ENCODE measurements at places on chromosomes 2 and 18.
A peak's percentile ranks its signal among the peaks of the same experiment; 100 is the strongest.

DNA sequence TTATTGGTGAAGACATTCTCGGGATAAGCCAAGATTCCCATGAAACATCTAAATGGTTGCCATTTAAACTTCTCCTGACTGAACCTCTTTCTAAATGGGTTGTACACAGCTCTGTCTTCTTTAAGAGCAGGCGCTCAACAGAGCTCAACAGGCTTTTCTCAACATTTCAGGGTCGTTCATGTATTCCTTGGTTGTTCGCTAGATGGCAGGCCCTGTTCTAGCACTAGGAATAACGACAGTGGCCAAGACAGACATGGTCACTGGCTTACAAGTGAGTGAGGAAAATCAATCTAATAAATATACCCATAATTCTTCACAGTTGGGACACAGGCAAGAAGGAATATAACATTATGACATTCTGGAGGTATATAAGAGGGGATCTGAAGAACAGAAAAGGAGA is 154.5 kb downstream of the SMAD2 start:
- DNase-seq: no peak

- no peak for DNase-seq
Measured at GRCh38 chr18:23618862-23619387, 32.6 kb upstream of the NPC1 start.

DNA sequence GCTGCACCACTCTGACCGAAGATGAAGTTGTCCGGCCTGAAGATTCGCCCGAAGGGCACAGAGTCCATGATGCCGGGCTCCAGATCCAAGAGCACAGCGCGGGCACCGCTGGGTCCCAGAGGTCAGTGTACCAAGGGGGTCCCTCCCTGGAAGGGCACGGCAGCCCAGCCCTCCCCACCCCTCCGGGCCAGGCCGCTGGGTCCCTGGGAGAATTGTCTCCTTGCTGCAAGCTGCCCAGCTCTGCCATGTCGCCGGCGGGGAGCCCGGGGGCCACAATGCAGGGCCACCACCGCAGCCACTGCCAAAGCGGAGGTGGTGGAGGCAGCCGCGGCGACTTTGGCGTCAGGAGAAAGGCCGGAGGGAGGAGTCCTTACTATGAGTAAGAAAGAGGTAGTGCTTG is 189.5 kb upstream of the CYRIA start:
- no peak for DNase-seq

DNA sequence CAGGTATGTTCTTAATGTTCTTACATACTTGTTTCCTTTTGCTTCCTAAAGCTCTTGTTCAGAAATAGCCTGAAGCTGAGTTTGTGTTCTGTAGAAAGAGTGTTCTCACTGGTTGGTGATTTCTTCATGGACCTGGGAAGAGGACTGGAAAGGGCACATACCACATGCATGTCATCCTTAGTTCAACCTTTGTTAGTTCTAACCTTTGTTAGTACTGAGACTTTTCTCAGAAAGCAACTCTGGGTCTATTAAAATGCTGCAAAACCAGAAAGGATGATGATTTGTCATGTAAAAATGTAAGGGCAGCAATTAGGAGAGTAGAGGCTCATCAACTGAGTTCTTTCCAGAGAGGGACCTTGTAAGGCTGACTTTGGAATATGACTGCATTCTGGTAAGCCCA is 2.5 kb upstream of the FAP start:
- no peak for DNase-seq

DNA sequence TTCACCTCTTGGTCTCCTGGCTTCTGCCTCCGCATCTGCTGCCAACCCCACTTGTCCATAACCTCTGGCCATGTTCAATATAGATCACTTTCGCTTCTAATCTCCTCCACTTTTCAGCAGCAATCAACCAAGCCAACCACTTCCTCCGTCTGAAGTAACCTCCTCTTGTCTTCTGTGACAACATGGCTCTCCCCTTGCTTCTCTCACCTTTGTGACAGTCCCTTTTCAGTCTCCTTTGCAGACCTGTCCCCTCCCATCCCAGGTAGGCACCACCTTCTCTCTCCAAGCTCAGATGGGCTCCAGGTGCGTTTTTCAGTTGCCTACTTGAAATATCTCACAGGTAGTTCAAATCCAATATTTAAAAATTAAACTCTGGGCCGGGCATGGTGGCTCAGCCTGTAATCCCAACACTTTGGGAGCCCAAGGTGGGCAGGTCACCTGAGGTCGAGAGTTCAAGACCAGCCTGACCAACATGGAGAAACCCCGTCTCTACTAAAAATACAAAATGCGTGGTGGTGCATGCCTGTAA is 4.7 kb upstream of the PSD4 start:
- no peak for DNase-seq

GRCh38 chr2:75381032-75381431 is 179.7 kb downstream of the EVA1A start:
- no peak for DNase-seq

- DNase-seq: no peak
Measured at GRCh38 chr2:1070601-1071000, 120.0 kb downstream of the SNTG2 start.

GRCh38 chr2:114122930-114123329 is 233.0 kb downstream of the ACTR3 start:
- DNase-seq: no peak

DNA sequence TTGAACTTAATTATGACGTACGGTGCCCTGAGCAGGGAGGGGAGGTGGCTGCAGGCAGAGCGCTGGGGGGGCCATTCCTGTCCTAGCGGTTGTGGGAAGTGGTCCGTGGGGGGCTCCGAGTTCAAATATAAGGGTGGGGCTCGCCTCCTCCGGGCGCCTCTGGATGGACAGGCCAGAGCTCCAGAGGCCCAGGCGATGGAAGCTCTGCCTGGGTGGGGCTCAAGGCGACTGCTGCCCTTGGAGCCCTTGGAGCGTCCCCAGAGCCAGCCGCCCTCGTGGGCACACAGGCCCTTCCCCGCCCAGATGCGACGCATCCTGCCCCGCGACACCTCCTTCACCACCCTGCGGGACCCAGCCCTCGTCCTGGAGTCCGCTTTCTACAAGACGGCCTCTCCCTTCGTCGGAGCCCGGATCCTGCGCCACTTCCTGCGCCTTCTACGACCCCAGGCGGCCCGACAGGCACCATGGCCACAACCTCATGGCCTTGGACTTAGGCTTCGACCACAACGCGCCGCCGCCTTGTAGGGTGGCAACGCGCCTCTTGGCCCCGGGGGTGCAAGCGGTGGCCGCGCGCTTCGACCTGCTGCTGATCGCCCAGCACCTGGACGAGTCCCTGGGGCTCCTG is 10.5 kb downstream of the AQP12B start:
- DNase-seq: no peak

DNA sequence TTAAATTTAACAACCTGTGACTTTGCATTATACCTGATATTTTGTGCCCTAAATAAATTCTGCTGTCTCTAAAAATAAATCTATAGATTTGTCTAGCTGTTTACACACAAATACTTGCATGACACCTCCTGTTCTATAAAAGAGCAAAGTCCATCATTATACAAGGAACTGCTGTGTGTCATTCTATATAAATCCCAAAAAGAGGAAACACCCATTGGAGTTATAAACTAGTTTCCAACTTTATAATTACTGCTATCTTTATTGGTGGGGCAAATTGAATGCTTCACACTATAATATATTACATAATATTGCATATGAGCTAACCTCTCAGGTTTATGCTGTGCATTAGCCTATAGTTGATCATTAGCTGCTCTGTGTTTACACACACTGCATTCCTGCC is 504.4 kb downstream of the SATB2 start:
- DNase-seq: no peak

GRCh38 chr2:195533771-195534642 is 123.0 kb upstream of the SLC39A10 start:
- peak; percentile 73 for DNase-seq

GRCh38 chr2:131557558-131558321 is 30.1 kb downstream of the CCDC74A start:
- no peak for DNase-seq

DNA sequence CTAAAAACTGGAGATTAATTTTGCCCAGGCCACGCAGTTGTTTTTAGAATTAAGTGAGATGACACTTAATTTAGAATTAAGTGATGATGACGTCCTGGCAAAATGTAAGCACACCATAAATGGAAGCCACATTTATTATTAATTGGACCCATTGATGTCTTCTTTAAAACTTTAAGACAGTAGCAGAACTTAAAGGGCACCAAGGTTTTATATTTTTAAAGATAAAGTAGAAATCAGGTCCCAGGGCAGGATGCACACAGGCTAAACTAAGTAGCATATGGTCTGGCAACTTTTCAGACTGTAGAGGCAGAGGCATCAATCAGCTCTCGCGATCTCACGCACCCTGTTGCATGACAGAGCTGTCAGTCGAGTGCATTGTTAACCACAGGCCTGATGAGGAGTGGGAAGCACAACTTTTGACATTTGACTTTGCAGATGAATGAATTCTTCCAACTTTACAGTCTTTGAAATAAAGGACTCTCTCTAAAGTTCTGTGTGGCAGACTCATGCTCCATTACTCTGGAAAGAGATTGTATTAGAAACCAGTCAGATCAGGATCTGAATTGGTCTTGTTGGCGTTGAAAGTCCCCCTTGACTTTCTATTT is 232.4 kb downstream of the CD226 start:
- DNase-seq: no peak

- DNase-seq: peak; percentile 23
Measured at GRCh38 chr2:108145557-108146326, 94.0 kb upstream of the SULT1C3 start.

DNA sequence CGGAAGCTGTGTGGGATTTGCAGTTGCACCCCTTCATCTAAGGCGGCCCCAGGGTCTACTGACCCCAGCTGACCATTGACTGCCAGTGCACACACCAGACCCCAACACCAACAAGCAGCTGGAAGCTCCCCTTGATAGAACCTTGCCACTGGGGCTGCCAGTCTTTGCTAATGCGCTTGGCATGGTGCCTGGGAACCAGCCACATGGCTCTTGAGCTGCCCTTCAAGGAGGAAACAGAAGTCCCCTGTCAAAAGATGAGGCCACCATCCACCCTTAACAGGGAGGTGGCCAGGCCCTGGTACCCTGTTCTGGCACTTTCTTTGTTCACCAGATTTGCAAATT is 8.6 kb downstream of the ALPI start:
- DNase-seq: no peak

DNA sequence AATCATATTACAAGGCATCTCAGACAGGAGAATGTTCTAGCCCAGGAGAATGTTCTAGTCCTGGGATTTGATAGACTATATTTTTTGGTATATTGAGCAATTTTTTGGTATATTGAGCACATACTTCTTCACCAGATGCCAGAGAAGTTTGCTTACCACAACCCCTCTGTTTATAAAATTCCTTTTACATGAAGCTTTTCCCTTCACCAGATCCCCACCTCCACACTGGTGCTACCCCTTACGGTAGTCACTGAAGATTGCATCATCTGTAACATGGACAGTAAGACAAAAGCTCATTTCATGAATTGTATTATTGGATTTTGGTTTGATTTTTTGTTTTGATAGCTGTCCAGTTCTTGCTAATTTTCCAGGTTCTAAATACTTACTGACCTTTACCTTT is 7.2 kb upstream of the HNMT start:
- peak; percentile 2 for DNase-seq

- no peak for DNase-seq
Measured at GRCh38 chr2:119490653-119491195, 33.6 kb downstream of the SCTR start.

DNA sequence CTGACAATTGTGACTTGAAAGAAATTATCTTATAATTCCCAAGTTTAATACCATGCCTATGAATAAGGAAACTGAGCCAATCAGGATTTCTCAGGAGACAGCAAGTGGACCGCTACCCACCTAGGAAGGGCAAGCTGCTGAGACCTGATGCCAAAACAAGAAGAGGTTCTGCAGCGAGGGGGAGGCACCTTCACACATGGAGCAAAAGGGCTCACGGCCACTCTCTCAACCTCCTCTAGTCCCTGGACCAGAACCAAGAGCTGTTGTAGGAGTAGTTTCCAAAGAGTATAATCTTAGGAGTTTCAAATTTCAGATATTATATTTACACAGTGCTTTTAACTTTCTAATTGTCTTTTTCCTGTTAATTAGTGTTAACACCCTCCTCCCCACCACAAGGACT is 154.7 kb upstream of the ETAA1 start:
- DNase-seq: no peak

DNA sequence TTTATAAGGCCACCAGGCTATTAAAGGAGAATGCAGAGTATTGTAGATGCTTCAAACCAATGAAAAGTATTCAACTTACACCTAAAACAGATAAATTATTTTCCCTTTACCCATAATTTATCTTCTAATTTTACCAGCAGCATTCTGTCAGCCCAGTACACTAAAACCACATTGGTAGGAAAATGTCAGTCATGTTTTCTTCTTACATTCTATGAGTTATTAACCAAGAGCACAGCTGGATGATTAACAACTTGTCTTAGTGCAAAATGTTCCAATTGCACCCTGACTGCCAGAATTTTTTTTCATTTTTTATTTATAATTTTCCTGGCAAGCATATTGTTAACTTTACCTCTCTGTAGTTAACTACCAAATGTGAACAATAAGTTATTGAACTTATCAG is 79.0 kb upstream of the WDR75 start:
- DNase-seq: no peak

GRCh38 chr2:118847762-118848172 is 319 bp upstream of the EN1 start:
- peak; percentile 33 for DNase-seq

GRCh38 chr2:71952572-71953188 is 195.0 kb downstream of the CYP26B1 start:
- no peak for DNase-seq

GRCh38 chr18:79631761-79632446 is 47.7 kb upstream of the CTDP1 start:
- no peak for DNase-seq

GRCh38 chr18:44051026-44051425 is 629.7 kb upstream of the SETBP1 start:
- no peak for DNase-seq

DNA sequence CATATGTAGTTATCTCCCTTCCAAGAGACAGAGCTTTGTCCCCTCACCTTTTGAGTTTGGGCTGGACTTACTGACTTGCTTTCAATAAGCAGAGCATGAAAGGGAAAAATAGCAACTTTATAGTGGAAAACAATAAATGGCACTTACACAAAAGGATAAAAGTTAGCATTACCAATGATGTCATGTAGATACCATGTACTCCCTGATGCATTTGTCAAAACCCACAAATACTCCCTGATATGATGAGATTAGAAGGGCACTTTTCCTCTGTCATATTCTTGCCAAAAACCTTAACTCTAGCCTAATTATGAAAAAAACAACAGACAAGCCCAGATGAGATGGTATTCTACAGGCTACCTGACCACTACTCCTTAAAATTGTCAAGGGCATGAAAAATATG is 16.0 kb downstream of the HIBCH start:
- no peak for DNase-seq

- DNase-seq: no peak
Measured at GRCh38 chr2:84817239-84817655, 63.6 kb downstream of the TRABD2A start.

GRCh38 chr18:77135339-77136075 is 2.9 kb upstream of the MBP start:
- no peak for DNase-seq

DNA sequence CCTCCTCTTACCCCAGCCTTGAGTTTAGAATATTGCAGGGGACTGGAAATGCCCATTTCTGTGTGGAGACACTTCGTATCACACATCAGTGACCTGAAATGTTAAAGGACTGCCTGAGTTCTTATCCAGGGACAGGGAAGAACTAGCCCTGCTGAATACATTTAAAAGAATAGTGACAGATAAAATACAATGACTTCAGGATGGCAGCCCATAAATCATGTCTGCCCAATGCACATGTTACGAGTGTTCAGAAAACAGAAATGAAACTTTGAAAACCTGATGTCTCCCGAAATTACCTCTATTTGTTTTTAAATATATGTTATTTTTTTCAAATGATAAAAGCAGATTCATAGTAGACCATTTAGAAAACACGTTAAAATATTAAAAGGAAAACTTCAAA is 22.3 kb upstream of the RAB12 start:
- no peak for DNase-seq
